ENCODE measurements at places on chromosomes 6 and 20. TPM values are rescaled to one million over a fixed set of nuclear protein-coding genes. Genes with fewer than 3 reads are reported as not detected.

SLC17A9 gene
- 0.03 TPM for total RNA-seq

ZNF341 gene
- 4.2 TPM for total RNA-seq

PSORS1C1 gene
- total RNA-seq: 4.6 TPM

MTFR2 gene
- 12.0 TPM for total RNA-seq

VSX1 gene
- total RNA-seq: 0.93 TPM

OOEP gene
- total RNA-seq: not detected

MYLK4 gene
- total RNA-seq: 0.10 TPM

CCM2L gene
- 0.45 TPM for total RNA-seq

ABHD16B gene
- not detected for total RNA-seq

CDH26 gene
- 0.05 TPM for total RNA-seq

STMND1 gene
- total RNA-seq: not detected

PGC gene
- 0.09 TPM for total RNA-seq
